ENCODE measurements at places on chromosomes 16 and 17. TPM values are rescaled to one million over a fixed set of nuclear protein-coding genes. Genes with fewer than 3 reads are reported as not detected.

DNA sequence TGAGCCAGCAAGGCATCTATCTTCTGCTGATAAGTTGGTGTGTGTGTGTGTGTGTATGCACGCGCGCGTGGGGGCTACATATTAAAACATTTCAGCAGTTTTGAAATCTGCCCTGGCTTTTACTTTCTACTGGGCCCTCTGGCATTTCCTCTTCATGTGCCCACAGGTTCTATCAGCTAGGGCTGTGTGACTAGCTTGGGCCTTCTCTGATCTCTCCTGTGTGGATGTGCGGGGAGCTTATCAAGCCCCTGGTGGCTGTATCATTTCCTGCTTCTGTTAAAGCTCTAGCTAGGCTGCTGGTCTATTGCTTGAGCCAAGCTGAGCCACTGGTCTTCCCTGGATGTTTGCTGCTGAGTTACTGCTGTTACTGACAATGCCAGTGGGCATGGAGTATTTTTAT, 132.5 kb downstream of the AATF start:
- no peak overlapping the region for H3K4me3 ChIP-seq
- no peak for DNase-seq
- no peak overlapping the region for H3K27ac ChIP-seq
- no peaks in the 10 kb centered on the region for H3K27me3 ChIP-seq

DNA sequence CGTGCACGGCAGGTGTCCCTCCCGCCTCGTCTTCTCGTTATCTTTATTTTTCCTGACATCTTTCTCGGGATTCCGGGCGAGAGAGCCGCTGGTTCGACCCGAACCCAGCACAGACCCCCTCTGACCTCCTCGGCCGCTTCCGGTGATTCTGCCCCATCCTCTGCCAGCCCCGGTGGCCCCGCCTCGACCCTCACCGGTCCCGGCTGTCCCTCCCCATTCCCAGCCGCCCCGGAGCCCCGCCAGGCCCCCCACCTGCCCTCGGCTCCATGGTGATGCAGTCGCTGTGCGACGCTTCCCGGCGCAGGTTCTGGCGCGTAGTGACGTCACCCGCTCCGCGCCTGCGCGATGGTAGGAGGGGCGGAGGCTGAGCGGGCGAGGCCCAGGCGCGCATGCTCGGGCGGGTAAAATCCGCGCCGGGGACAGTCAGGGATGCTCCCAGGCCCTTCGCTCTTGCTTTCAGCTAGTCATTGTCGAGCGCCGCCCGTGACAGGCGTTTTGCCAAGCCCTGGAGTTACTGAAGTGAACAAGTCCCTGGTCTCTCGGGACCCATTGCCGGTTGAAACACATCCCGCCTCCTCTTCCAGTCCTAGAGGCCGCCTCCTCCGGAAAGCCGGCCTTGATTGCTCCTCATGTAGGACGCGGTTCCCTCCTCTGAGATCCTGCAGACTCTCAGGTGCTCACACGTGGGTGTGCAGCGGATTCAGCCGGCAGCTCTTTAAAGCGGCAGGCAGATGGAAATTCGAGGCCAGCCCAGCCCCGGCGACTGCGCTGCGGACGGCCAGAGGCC, at the start of gene MTHFSD:
Gene MTHFSD, minus strand, starts transcription at position 319 of the 787 bp plus-strand sequence. Its CDS starts 51 bp downstream, at position 268.
- H3K27ac ChIP-seq: peak within 1 kb of the TSS; percentile 64
- no peaks in the 10 kb centered on the region for H3K36me3 ChIP-seq
- peaks cover 3% of the 10 kb centered on the region for H3K27me3 ChIP-seq
- peak within 1 kb of the TSS; percentile 68 for H3K4me3 ChIP-seq
- DNase-seq: peak; percentile 95

GRCh38 chr17:12521416-12521815, 144.3 kb upstream of the MYOCD start:
- no peak overlapping the region for H3K4me3 ChIP-seq
- no peak overlapping the region for H3K27ac ChIP-seq
- no peaks in the 10 kb centered on the region for H3K27me3 ChIP-seq

Gene AOC3
- polyA plus RNA-seq: 32.4 TPM

- H3K36me3 ChIP-seq: no peaks in the 10 kb centered on the region
- H3K4me1 ChIP-seq: no peaks in the 10 kb centered on the region
- no peak overlapping the region for H3K27ac ChIP-seq
- no peak overlapping the region for H3K4me3 ChIP-seq
- no peaks in the 10 kb centered on the region for H3K27me3 ChIP-seq
Observed at GRCh38 chr17:28968231-28968913, 17.1 kb upstream of the PHF12 start.

DNA sequence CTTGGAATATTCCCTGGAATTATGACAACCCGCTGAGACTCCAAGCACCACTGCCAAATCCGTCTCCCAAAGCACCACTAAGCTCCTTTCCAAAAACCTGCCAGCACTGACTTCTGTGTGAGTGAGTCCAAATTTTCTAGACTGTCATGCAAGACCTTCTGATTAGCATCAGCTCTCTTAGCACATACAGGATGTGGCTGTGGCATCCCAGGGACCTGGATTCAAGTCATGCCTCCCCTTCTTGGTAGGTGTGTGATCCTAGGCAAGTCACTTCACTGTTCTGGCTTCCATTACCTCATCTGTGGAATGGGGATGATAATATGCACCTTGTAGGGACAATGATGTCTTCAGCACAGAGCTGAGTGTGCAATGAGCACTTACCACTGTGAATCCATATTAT, 38.3 kb upstream of the USP7 start:
- no peaks in the 10 kb centered on the region for H3K36me3 ChIP-seq
- H3K27ac ChIP-seq: no peak overlapping the region
- no peaks in the 10 kb centered on the region for H3K27me3 ChIP-seq
- no peaks in the 10 kb centered on the region for H3K4me1 ChIP-seq
- DNase-seq: no peak

GRCh38 chr16:20696618-20697017, 862 bp downstream of the ACSM1 start:
- no peaks in the 10 kb centered on the region for H3K4me1 ChIP-seq
- H3K4me3 ChIP-seq: no peak overlapping the region
- no peaks in the 10 kb centered on the region for H3K36me3 ChIP-seq

Gene LRRC3C
- not detected for polyA plus RNA-seq

- no peak overlapping the region for H3K4me3 ChIP-seq
- H3K27ac ChIP-seq: no peak overlapping the region
- no peak for DNase-seq
- no peaks in the 10 kb centered on the region for H3K27me3 ChIP-seq
- H3K4me1 ChIP-seq: peaks cover 5% of the 10 kb centered on the region
- H3K36me3 ChIP-seq: no peaks in the 10 kb centered on the region
Observed at GRCh38 chr16:68848786-68849185, 5.5 kb downstream of the TANGO6 start.

DNA sequence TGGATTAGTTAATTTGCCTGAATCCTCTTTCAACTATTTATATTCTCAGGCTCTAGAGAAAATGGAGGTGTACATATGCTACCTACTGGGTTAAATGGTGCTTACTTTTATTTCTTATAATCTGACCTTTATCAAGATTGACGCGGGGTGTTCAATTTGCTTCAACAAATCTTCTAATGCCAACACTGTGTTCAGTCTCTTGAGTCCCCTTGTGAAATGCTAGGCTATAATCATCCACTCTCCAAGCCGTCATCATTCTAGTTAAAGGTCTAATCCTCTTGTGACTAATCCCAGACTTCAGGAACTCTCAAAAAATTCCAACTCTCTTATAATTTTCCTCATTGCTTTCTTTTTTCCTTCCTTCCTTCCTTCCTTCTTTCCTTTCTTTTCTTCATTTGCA, 1396.2 kb downstream of the CDH8 start:
- H3K27ac ChIP-seq: no peak overlapping the region
- no peak for DNase-seq
- no peaks in the 10 kb centered on the region for H3K36me3 ChIP-seq
- no peaks in the 10 kb centered on the region for H3K4me1 ChIP-seq
- H3K4me3 ChIP-seq: no peak overlapping the region

Gene CCT6B
- 2.5 TPM for polyA plus RNA-seq

Gene MT3
- 169 TPM for polyA plus RNA-seq

Gene DPEP1
- 4.1 TPM for polyA plus RNA-seq

GRCh38 chr17:56290802-56291118, 137.5 kb downstream of the ANKFN1 start:
- no peak overlapping the region for H3K4me3 ChIP-seq
- no peaks in the 10 kb centered on the region for H3K4me1 ChIP-seq
- H3K27ac ChIP-seq: no peak overlapping the region
- H3K27me3 ChIP-seq: no peaks in the 10 kb centered on the region

Gene FA2H
- 0.33 TPM for polyA plus RNA-seq

- no peak overlapping the region for H3K4me3 ChIP-seq
- no peaks in the 10 kb centered on the region for H3K36me3 ChIP-seq
- peaks cover 14% of the 10 kb centered on the region for H3K4me1 ChIP-seq
- no peak for DNase-seq
- H3K27ac ChIP-seq: no peak overlapping the region
- H3K27me3 ChIP-seq: peaks cover 8% of the 10 kb centered on the region
Observed at GRCh38 chr16:67395458-67396158, 2.3 kb upstream of the TPPP3 start.

GRCh38 chr17:1762233-1762900, 507 bp downstream of the SERPINF1 start:
- no peak overlapping the region for H3K27ac ChIP-seq
- H3K4me1 ChIP-seq: peaks cover 20% of the 10 kb centered on the region
- DNase-seq: no peak
- no peak overlapping the region for H3K4me3 ChIP-seq
- H3K27me3 ChIP-seq: no peaks in the 10 kb centered on the region

- no peak overlapping the region for H3K27ac ChIP-seq
- no peak overlapping the region for H3K4me3 ChIP-seq
- no peaks in the 10 kb centered on the region for H3K27me3 ChIP-seq
- DNase-seq: no peak
- H3K4me1 ChIP-seq: peaks cover 24% of the 10 kb centered on the region
- H3K36me3 ChIP-seq: no peaks in the 10 kb centered on the region
Observed at GRCh38 chr16:12802048-12802447, 1.6 kb downstream of the CPPED1 start.

DNA sequence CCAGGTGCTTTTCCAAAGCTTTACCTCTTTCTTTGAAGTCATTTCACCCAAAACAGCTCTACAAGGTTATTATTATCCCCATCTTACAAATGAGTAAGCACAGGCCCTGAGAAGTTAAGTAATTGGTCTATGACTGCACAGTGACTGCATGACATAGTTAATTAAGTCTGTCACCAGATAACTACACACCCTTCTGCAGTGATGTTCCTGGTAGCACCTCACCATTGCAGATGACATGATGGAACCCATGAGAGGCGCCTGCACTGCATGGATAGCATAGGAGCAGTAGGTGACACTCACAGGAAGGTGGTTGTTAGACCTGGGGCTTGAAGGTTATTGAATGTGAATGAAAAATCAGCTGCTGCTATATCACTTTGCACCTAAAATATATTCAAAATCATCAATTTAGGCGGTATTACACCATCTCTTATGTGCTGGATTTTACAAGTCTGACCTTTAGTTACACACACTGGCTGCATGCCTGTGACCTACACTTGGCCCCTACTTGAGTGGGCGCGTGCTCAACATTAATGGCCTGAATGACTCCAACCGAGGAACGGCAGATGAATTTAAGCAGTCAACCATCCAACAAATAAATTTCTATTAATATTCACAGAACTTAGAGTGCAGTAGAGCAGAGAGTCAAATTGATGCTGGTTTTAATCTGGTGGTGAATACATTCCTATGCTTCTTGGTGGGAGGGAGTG, 239.6 kb downstream of the CDH11 start:
- no peaks in the 10 kb centered on the region for H3K27me3 ChIP-seq
- no peak overlapping the region for H3K4me3 ChIP-seq
- H3K27ac ChIP-seq: peak overlapping the region; percentile 53
- DNase-seq: peak; percentile 25
- H3K4me1 ChIP-seq: no peaks in the 10 kb centered on the region

Gene MPRIP
- polyA plus RNA-seq: 176 TPM

- no peaks in the 10 kb centered on the region for H3K27me3 ChIP-seq
- H3K27ac ChIP-seq: no peak overlapping the region
- peaks cover 83% of the 10 kb centered on the region for H3K4me1 ChIP-seq
Observed at GRCh38 chr17:64500487-64500859, 3.6 kb upstream of the POLG2 start.

Gene CCDC200
- not detected for polyA plus RNA-seq

DNA sequence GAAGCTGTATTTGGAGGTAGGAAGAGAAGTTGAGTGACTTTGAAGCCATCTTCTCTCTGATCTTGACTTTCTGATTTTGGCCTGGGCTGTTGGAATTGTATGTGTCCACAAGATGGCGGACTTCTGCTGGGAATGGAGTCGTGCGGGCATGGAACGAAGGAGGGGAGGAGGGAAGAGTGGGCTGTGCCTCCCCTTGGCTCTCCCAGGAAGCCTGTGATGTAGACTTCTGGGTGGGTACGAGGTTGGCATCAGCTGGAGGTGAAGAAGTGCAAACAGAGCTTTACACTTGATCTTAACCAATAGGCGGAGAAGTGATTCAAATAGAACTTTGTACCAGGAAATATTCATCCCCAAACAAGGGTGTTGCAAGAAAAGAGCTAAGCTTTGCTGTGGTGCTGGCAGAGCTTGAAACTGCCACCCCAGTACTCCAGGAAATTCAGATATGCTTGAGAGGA, 7.4 kb upstream of the TMEM220 start:
- peak; percentile 67 for DNase-seq
- H3K27me3 ChIP-seq: no peaks in the 10 kb centered on the region
- H3K4me3 ChIP-seq: no peak overlapping the region
- H3K27ac ChIP-seq: no peak overlapping the region

Gene RNF227
- 5.2 TPM for polyA plus RNA-seq

- H3K4me3 ChIP-seq: no peak overlapping the region
- H3K4me1 ChIP-seq: no peaks in the 10 kb centered on the region
- no peak for DNase-seq
- peaks cover 16% of the 10 kb centered on the region for H3K27me3 ChIP-seq
- H3K36me3 ChIP-seq: no peaks in the 10 kb centered on the region
Observed at GRCh38 chr16:86732621-86733295, 154.4 kb downstream of the FOXL1 start.

DNA sequence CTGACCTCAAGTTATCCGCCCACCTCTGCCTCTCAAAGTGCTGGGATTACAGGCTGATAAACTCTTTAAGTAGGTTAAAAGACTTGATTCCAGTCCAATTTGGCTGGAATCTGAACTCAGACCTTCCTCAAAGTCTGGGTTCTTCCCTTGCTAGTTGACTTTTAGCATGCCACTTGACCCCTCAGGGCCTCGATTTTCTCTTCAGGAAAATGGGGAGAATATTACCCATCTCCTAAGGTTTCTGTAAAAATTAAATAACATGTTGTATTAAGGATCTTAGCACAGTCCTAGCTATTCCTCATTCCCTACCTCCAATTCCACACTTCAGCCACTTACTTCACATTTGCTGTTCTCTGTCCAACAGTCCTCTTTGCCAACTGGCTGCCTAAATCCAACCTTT, 1.9 kb downstream of the GTF3C1 start:
- no peak overlapping the region for H3K4me3 ChIP-seq
- H3K36me3 ChIP-seq: peaks cover 27% of the 10 kb centered on the region
- peaks cover 52% of the 10 kb centered on the region for H3K4me1 ChIP-seq
- no peaks in the 10 kb centered on the region for H3K27me3 ChIP-seq
- no peak overlapping the region for H3K27ac ChIP-seq

- DNase-seq: peak; percentile 55
- H3K27ac ChIP-seq: no peak overlapping the region
- no peak overlapping the region for H3K4me3 ChIP-seq
Observed at GRCh38 chr17:27532269-27533263, 76.3 kb downstream of the KSR1 start.

GRCh38 chr16:87528690-87529579, 36.1 kb upstream of the ZCCHC14 start:
- H3K27me3 ChIP-seq: no peaks in the 10 kb centered on the region
- H3K4me1 ChIP-seq: no peaks in the 10 kb centered on the region
- no peak overlapping the region for H3K27ac ChIP-seq
- no peak for DNase-seq

GRCh38 chr16:26992666-26993349, 73.9 kb upstream of the C16orf82 start:
- H3K36me3 ChIP-seq: no peaks in the 10 kb centered on the region
- peaks cover 7% of the 10 kb centered on the region for H3K4me1 ChIP-seq
- no peak for DNase-seq
- H3K27me3 ChIP-seq: no peaks in the 10 kb centered on the region
- no peak overlapping the region for H3K4me3 ChIP-seq
